Smooth muscle cell of the pulmonary artery (primary cell): ENCODE measurements at places on chromosomes 1 and 21. TPM values are rescaled to one million over a fixed set of nuclear protein-coding genes. Genes with fewer than 3 reads are reported as not detected.

TBX19 gene
- total RNA-seq, result 1.2 and 1.7 TPM in 2 replicates

E2F2 gene
- total RNA-seq, result 0.13 and 0.39 TPM in 2 replicates

IFI44L gene
- 3.8 and 6.5 TPM in 2 replicates for total RNA-seq

RSPO1 gene
- total RNA-seq, result 0.07 TPM in 1 of 2 replicates, not detected in the other

VANGL2 gene
- 0.07 and 0.46 TPM in 2 replicates for total RNA-seq

SLC44A5 gene
- 0.85 and 2.2 TPM in 2 replicates for total RNA-seq

SPRR3 gene
- not detected in 2 replicates for total RNA-seq
